ENCODE measurements at places on chromosomes 1 and 21.

DNA sequence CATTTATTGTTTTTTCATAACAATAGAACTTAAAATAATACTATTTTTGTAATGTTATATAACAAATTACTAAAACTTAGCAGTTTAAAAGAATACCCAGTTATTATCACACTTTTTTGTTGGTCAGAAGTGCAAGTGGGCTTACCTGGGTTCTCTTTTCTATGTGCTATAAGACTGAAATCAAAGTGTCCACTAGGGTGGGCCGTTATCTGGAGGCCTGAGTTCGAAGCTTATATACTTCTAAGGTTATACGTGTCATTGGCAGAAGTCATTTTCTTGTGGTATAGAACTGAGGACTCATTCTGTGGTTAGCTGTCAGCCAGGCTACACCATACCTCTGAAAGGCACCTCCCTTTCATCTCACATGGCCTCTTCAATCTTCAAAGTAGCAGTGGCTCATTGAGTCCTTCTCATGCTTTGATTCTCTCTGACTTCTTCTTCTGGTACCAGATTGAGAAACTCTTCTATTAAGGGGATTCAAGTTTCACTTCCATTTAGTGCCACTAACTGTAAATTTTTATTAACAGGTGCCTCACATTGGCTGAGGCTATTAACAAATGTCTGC is 414.3 kb downstream of the AMY1C start:
- no peak for DNase-seq

- peak; percentile 24 for DNase-seq
These were observed 21.5 kb downstream of the NFYC start for GRCh38 chr1:40712997-40713396.

- peak; percentile 94 for DNase-seq
These were observed 99.0 kb upstream of the WLS start for GRCh38 chr1:68331117-68331865.

- DNase-seq = no peak
These were observed 29.1 kb upstream of the ACTL8 start for GRCh38 chr1:17725811-17726582.

DNA sequence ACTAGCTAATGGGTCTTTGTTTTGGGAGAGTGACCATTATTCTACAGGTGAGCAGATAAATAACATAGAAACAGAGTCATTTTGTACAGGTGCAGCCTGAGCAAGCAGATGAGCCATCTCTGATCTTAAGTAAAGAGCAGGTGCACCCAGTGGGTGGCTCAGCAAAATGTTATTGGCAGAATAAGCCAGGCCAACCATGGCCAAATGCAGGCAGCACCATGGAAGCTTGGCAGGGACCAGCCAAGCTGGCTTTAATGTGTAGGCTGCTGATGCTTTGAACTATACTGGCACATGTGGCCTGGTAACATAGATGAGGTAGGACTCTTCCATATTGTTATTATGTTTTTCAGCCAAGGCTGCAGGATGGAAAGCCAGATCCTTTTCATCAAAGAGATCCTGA is 553.3 kb upstream of the ZRANB2 start:
- no peak for DNase-seq

DNA sequence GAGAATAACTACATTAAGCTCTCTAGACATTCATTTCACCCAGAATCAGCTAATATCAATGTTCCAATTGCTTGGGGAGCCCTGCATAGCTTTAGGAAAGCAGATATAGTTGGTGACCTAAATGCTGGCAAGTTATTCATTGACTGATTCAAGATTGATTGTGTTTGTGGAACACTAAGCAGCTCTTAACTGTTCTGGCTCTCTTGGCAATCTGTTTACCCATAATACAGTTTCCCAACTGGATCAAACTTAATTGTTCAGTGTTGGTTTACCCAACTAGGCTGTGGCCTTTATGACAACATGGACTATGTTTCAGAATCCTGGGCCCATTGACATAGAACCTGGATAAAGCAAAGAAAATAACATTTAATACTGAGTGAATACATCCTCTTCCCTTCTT is 83.7 kb downstream of the NRDC start:
- DNase-seq = no peak

- peak; percentile 47 for DNase-seq
These were observed 8.5 kb upstream of the NBL1 start for GRCh38 chr1:19635646-19636045.

GRCh38 chr1:241310451-241310850 is 46.6 kb downstream of the RGS7 start:
- DNase-seq = peak; percentile 13

DNA sequence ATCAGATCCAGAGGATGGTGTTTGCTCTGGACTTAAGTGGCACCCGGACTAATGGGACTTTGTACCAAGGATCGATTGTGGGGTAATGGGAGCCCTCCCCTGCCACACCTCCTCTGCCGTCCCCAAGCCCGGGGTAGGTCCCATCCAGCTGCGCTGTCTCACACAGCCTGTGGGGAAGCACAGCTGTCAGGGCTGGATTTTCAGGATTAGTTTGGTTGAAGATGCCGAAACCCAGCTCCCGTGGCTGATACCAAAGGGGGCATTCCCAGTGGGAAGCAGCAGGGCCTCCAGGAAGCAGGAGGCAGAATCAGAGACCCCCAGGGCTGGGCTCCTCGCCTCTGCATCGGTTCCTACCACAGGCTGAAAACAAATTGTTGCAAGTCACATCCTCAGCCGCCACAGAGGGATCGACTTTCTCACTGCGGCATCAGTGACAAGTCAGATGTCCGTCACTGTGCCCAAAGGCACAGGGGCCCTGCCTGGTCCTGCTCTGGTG is 59.7 kb downstream of the MATN1 start:
- no peak for DNase-seq

- no peak for DNase-seq
These were observed 442.9 kb downstream of the PTPRC start for GRCh38 chr1:199081739-199082138.

GRCh38 chr1:34213956-34214355 is 37.2 kb downstream of the C1orf94 start:
- no peak for DNase-seq

GRCh38 chr1:181117648-181118449 is 29.3 kb downstream of the IER5 start:
- peak; percentile 71 for DNase-seq

DNA sequence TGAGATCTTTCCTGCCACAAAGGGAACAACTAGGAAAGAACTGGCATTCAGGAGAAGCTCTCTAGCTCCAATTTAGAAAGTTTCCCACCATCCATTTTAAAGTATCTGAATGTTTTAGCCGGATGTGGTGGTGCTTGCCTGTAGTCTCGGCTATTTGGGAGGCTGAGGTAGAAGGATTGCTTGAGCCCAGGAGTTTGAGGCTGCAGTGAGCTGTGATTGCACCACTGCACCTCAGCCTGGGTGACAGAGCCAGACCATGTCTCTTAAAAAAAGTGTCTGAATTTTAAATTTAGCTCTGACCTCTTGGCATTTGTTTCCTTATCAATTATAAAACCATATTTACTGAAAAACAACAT is 67.2 kb downstream of the RPAP2 start:
- DNase-seq = no peak

GRCh38 chr21:44298301-44298700 is 1.6 kb upstream of the PFKL start:
- DNase-seq = peak; percentile 17

GRCh38 chr1:3170561-3171453 is 101.8 kb downstream of the PRDM16 start:
- DNase-seq = peak; percentile 22

DNA sequence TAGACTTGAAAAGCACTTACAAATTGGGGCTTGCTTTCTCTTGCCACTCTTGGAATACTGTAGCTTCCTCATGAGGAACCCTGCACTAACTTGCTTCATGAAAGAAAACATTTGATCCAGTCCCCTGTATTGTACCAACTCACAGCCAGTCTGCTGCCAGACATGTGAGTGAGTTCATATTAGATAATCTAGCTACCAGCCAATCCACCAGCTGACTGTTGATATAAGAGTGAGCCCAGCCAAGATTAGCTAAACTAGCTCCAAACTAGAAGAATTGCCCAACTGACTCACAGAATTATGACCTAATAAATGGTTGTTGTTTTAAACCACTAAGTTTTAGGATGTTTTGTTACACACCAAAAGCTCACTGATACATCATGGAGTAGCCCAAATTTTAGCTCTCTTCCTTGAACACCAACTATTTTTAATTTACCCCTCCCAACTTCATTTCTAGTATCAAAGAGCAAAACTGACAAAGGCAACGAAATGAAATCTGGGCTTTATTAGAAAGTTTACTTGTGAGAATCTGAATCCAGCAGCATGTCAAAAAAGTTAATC is 6.6 kb upstream of the RGS8 start:
- DNase-seq = no peak

- no peak for DNase-seq
These were observed 13.8 kb upstream of the SAMD11 start for GRCh38 chr1:909861-910310.

GRCh38 chr1:4452701-4453100 is 201.7 kb upstream of the AJAP1 start:
- DNase-seq = no peak

DNA sequence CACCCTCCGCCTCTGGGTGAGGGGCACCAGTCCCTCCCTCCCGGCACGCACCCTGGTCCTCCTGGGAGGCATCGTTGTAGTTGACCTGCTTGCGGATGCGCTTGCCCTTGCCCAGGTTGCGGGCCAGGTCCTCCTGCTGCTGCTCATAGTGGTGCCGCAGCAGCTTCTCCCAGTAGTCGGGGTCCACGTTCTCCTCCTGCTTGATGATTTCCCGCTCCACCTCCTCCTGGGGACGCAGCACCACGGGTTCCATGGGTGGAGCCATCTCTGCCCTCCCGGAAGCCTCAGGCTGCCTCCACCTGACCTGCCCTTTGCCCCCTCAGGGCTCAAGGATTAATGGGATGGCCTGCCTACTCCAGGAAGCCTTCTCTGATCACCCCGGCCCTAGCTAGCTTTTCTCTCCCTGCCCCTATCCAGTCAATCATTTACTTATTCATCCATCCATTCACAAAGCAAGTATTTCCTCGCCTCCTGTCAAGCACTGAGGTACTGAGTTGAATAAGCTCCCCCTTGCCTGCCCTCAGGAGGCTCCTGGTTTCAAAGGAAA is 53.5 kb downstream of the CHD5 start:
- DNase-seq = peak; percentile 17

DNA sequence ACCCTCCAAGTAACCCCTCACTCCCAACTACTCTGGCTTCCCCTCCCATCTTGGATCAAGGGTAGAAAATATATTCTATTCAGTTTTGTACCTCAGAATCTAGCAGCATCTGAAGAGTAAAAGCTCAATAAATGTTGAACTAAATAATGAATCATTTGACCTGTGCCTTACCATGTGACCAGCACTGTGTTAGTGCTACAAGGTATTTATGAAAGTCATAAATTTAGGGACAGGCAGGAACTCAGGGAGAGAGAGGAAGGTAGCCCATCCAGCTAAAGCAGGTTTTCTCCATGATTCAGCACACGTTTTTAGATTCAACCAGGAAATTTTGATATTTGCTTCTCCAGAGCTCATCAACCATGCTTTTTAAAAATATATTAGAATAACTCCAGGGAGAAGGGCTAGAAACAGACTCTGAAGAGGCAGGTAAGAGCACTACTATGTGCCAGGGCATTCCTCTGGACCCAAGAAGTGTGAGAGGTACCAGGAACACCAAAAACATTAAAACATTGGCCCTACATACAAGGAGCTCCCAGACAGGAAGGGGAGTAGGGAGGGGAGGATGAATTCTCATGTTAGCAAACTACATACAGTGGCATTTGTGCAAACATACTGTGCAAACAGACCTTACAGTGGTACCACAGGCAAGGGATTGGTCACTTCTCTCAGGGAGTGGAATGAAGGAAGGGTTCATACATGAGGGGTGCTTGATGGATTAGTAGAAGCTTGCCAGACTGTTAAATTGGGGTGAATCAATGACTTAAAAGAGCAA is 64.3 kb downstream of the FYB2 start:
- DNase-seq = peak; percentile 41

GRCh38 chr1:19476450-19477190 is 8.7 kb downstream of the CAPZB start:
- peak; percentile 46 for DNase-seq

- peak; percentile 80 for DNase-seq
These were observed at the start of gene RNF2 for GRCh38 chr1:185044981-185045813. TSS of gene RNF2 (plus strand) at chr1:185045558. CDS start at chr1:185087554, 41,996 bp downstream.

DNA sequence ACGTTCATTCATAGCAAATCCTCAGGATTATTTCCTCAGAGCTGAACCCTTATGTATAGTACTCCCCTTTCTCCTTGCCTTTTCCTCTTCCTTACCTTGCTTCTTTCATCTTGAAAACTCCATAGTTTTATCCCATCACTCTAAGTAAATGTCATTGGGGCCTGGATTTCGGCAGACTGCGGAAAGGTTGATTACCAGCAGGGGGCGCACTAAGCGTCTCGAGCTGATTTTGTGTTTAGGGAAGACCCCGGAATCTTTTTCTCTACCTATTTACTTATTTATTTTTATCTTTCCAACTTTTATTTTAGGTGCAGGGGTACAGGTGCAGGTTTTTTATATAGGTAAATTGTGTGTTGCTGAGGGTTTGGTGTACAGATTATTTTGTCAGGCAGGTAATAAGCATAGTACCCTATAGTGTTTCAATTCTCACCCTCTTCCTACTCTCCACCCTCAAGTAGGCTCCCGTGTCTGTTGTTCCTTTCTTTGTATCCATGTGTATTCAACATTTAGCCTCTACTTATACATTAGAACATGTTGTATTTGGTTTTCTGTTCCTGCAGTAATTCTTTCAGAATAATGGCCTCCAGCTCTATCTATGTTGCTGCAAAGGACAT is 11.4 kb upstream of the MTARC1 start:
- DNase-seq = peak; percentile 38

DNA sequence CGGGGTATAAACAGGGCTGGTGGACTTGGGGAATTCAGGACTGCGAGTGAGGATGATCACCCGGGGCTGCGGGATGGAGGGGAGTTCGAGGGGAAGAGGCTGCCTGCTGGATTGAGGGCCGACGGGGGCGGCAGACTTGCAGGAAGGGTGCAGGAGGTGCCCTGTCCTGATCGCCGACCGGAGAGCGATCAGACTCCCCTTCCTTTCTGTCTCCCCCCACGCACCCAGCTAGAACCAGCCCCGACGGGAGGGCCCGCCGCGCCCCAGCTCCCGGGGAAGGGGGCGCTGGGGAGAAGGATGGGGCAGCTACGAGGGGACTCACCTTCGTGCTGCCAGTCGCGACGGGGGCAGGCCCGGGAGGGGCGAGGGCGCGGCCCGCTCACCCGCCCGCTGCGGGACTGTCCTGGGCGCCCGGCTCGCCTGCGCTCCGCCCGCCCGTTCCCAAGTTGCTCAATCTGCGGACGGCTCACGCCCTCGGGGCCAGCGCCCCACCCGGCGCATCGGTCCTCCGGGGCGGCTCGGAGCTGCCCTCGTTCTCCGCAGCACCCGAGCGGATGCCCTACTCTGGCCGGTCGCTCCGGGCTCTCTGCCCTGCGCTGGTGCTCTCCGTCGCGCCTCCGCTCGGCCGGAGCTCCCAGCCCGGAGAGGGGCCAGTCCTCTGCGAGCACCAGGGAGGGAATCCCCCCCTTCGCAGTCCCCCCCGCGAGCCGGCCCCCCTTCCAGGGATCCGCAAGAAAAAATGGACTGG is at the start of gene RSPO1:
TSS of gene RSPO1 (minus strand) at position 649 of the 748 bp plus-strand sequence. CDS start 5,231 bp downstream, outside the sequence.
- DNase-seq = peak; percentile 4

DNA sequence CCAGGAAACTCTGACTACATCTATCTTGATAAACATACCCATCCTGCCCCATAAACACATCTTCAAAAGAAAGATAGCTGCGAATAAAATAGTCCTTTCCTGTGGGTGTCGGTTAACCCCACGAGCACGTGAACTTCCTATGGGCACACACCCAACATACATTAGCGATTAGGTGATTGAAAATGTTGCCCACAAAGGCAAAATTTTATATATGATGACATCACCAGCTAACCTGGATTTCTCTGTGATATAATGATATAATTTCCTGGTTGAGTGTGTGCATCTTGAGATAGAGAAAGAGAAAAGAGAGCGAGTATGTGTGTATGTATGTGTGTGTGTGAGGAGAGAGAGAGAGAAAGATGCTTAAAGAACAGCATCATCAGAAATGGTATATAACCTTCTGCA is 296.1 kb downstream of the PTPRC start:
- peak; percentile 64 for DNase-seq
